ENCODE measurements at places on chromosomes 6 and 20.

GRCh38 chr6:111484633-111484930 lies 1.6 kb upstream of the REV3L start:
- no peak for DNase-seq

DNA sequence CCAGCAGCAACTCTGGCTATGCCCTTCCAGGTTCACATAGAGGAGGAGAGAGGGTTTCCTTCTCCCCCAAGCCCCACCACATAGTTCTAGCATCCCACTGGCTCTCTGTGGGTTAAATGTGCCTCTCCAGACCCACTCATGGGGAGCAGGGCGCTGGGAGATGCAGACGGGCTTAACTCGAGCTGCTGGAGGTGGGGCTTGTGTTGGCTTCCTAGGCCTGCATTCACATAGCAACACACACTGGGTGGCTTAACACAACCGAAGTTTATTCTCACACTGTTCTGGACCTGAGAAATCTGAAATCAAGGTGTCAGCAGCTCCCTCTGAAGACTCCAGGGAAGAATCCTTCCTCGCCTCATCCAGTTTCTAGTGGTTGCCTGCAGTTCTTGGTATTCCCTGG lies 33.6 kb downstream of the SLC2A10 start:
- no peak for DNase-seq

- DNase-seq, result no peak
Measured at GRCh38 chr6:143611580-143611979, 66.2 kb upstream of the PHACTR2 start.

GRCh38 chr6:31130751-31131150 lies 8.1 kb downstream of the PSORS1C2 start:
- DNase-seq, result no peak

GRCh38 chr20:44367746-44368145 lies 12.2 kb downstream of the HNF4A start:
- no peak for DNase-seq

GRCh38 chr20:62635852-62636251 lies 6.5 kb upstream of the SLCO4A1 start:
- DNase-seq, result no peak

GRCh38 chr6:766625-767024 lies 73.7 kb upstream of the EXOC2 start:
- DNase-seq, result no peak

DNA sequence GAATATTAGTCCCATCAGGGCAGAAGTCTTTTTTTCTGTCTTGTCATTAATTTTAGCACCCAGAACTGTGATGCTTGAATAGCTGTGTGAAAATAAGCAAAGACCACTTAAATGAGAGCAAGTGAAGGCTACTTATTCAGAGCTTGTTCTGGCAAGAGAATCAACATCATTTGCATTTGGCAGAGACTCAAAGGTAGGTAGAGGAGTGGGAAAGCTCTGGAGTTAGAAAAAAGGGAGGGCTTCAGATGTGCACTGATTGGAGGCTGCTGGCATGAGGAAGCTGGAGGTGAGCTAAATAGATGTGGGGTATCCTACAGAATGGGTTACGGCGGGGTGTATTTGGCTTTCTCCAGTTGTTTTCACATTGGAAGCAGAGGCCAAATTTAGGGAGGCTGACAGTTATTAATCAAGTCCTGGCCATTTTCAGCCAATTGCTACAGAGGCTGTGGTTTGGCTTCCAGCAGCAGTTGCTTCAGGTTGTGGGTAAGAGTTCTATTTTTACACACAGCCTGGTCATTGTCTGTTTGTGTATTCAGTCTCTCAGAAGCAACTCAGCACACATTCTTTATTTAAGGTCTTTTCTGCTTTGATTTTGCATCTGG lies 254.3 kb downstream of the BTBD3 start:
- no peak for DNase-seq

- DNase-seq, result no peak
Measured at GRCh38 chr6:148446681-148447080, 104.0 kb downstream of the SASH1 start.

Measured in stimulated activated CD4-positive, alpha-beta T cell treated with anti-CD3 and anti-CD28 coated beads, Interleukin-4, amount 100 ng/mL, for 48 hours (primary cell).